Neural crest cell (in vitro differentiated cells): ENCODE measurements at places on chromosomes 5 and 9. TPM values are rescaled to one million over a fixed set of nuclear protein-coding genes. Genes with fewer than 3 reads are reported as not detected.

Gene DIAPH1
- total RNA-seq: 86.3 and 99.1 TPM in 2 replicates

Gene OR1K1
- total RNA-seq: not detected in 2 replicates

Gene SPINK4
- not detected in 2 replicates for total RNA-seq

Gene SPATA9
- 0.68 and 1.0 TPM in 2 replicates for total RNA-seq

Gene SPINK9
- total RNA-seq: not detected in 2 replicates

Gene ADGRD2
- 0.44 TPM in 1 of 2 replicates, not detected in the other for total RNA-seq

Gene ARHGEF39
- total RNA-seq: 27.2 and 28.0 TPM in 2 replicates

Gene ADAMTSL1
- 2.3 and 2.5 TPM in 2 replicates for total RNA-seq

Gene PCDHA1
- total RNA-seq: 0.07 TPM in 1 of 2 replicates, not detected in the other

Gene RNF183
- not detected in 2 replicates for total RNA-seq

Gene WASHC1
- 18.4 and 18.5 TPM in 2 replicates for total RNA-seq

Gene ZNF454
- total RNA-seq: 0.26 TPM in 1 of 2 replicates, not detected in the other

Gene SLC6A3
- total RNA-seq: 0.16 and 0.27 TPM in 2 replicates

Gene PCDHGA3
- total RNA-seq: 0.16 and 0.33 TPM in 2 replicates

Gene WDR41
- total RNA-seq: 57.5 and 60.5 TPM in 2 replicates

Gene TCF7
- total RNA-seq: 18.0 and 19.3 TPM in 2 replicates

Gene SPRY4
- 42.1 and 44.2 TPM in 2 replicates for total RNA-seq

Gene NTRK2
- 20.1 and 20.6 TPM in 2 replicates for total RNA-seq

Gene C9orf152
- total RNA-seq: not detected in 2 replicates

Gene RMRP
- 14,026 and 17,379 TPM in 2 replicates for total RNA-seq

Gene CDC37L1
- 9.3 and 9.4 TPM in 2 replicates for total RNA-seq

Gene DMAC1
- total RNA-seq: 61.1 and 62.3 TPM in 2 replicates

Gene SCGB3A2
- total RNA-seq: not detected in 2 replicates

Gene PCDHA7
- total RNA-seq: 1.9 and 2.3 TPM in 2 replicates

Gene ISL1
- 9.4 and 9.8 TPM in 2 replicates for total RNA-seq

Gene PHYHD1
- total RNA-seq: 3.9 and 5.0 TPM in 2 replicates

Gene IL33
- total RNA-seq: not detected in 2 replicates

Gene NR5A1
- 0.35 and 0.50 TPM in 2 replicates for total RNA-seq

Gene FBP2
- total RNA-seq: not detected in 2 replicates

Gene IZUMO3
- total RNA-seq: not detected in 2 replicates

Gene PLAC8L1
- total RNA-seq: 1.8 and 3.3 TPM in 2 replicates

Gene ADRB2
- 0.11 and 0.16 TPM in 2 replicates for total RNA-seq

Gene DENND1A
- total RNA-seq: 17.8 and 21.9 TPM in 2 replicates

Gene OR1Q1
- total RNA-seq: not detected in 2 replicates

Gene IL13
- total RNA-seq: not detected in 2 replicates

Gene GRM6
- total RNA-seq: not detected in 2 replicates

Gene SHC3
- total RNA-seq: 14.9 and 17.7 TPM in 2 replicates

Gene FCN1
- not detected in 2 replicates for total RNA-seq

Gene C1QTNF2
- total RNA-seq: 0.42 and 0.43 TPM in 2 replicates

Gene GLDC
- 37.4 and 37.8 TPM in 2 replicates for total RNA-seq

Gene CDKN2B-AS1
- total RNA-seq: 0.21 TPM in 1 of 2 replicates, not detected in the other

Gene AIF1L
- 118 and 122 TPM in 2 replicates for total RNA-seq
